ENCODE measurements at places on chromosomes 11 and 22.

DNA sequence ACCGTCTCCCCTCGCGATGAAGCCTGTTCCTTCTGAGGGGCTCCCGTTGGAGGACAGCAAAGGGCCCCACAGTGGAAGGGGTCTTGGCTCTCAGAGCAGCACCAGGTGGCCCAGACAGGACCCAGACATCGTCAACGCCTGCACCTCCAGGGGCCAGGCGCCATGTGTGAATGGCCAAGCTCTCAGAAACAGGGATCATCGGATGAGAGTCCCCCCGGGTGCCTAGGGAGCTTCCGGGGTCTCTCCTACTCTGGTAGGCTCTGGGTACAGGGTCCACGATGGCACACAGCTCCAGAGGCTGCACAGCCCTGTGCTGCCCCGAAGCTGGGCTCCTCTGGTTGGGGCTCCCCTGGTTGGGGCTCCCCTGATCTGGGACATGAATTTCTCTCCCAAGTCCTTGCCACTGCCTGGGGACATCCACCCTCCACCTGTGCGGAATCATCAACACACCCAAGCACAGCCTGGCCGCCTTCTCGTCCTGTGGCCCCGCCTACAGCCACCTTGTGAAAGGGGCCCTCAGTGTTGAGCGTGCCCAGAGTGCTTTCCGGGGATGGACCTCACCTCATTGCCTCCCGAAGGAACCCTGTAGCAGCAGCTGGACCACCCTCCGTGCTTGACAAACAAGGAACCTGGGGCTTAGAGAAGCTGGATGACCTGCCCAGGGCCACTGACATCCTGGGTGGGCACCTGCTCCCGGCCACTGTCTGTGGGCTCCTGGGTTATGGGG, 929.0 kb downstream of the BRD1 start:
- no peak for DNase-seq

- DNase-seq, result no peak
These were observed 146.0 kb downstream of the OPCML start for GRCh38 chr11:133386262-133386661.

- DNase-seq, result no peak
These were observed 445.7 kb downstream of the AASDHPPT start for GRCh38 chr11:106523171-106523570.

DNA sequence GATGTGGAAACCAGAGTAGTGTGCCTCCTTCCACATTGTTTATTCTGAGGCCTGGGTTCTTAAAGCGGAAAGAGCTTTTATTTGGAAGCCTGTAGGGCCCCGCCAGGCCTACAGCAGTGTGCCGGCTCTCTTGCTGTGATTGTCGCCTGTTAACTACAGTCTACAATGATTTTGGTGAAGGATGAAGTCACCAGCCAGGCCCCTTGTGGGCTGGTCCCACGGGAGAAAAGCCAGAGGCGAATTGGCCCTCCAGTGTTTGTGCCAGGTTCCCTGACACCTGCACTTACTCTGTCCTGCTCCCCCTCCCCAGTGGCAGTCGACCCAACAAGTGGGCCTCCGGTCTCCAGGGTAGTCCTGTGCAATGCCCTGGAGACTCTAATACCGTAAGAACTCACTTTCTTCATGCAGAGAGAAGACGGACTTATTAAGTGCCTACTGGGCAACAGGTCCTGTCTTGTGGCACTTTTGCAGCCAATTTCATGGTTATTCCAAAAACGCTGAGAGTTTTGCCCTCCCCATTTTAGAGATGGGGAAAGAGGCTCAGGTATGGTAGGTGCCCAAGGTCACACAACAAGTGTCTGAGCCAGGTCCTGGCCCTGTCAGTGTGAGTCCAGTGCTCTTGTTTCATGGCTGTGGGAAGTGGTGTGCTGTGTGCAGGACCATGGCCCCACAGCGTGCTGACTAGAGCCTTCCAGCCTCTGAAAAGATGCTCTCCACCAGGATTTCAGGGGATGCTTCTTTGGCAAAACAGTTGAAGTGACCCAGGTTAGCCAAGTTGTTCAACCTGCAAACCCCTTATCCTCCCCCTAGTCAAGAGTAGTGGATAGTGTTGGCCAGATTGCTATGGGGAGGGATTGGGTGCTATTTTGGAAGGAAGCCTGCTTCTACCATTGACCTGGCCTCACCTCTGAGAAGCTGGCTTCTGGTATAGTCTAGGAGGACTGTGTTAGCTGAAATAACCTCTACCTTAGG, 1.4 kb downstream of the MICAL2 start:
- no peak for DNase-seq

DNA sequence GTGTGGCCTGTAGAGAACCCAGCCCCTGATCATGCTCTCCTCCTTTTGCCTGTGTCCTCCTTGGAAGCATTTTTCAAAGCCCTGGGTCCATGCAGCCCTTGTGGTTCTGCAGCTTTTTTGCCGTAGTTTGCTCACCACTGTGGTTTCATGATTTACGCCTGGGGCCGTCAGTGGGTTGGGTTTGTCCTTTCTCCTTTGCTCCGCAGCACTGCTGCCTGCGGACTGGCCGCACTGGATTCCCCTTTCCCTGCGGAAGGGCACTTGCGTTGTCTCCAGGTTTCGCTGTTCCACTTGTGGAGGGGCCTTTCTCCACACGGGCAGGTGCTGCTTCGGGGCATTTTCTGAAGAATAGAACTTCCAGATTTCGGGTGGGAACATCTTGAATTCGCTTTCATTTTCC, 1260.9 kb downstream of the BRD1 start:
- peak; percentile 30 for DNase-seq

Measured in GM04504 (cell line).